Stimulated activated CD4-positive, alpha-beta T cell treated with anti-CD3 and anti-CD28 coated beads, Interleukin-1b, Interleukin-23, amount 100 ng/mL, for 48 hours (primary cell): ENCODE measurements at places on chromosomes 3 and 15.
A peak's percentile ranks its signal among the peaks of the same experiment; 100 is the strongest.

- no peak for DNase-seq
These were observed 410.5 kb downstream of the UNC13C start for GRCh38 chr15:54388746-54389145.

- no peak for DNase-seq
These were observed 12.7 kb upstream of the ZNF609 start for GRCh38 chr15:64447536-64448315.

DNA sequence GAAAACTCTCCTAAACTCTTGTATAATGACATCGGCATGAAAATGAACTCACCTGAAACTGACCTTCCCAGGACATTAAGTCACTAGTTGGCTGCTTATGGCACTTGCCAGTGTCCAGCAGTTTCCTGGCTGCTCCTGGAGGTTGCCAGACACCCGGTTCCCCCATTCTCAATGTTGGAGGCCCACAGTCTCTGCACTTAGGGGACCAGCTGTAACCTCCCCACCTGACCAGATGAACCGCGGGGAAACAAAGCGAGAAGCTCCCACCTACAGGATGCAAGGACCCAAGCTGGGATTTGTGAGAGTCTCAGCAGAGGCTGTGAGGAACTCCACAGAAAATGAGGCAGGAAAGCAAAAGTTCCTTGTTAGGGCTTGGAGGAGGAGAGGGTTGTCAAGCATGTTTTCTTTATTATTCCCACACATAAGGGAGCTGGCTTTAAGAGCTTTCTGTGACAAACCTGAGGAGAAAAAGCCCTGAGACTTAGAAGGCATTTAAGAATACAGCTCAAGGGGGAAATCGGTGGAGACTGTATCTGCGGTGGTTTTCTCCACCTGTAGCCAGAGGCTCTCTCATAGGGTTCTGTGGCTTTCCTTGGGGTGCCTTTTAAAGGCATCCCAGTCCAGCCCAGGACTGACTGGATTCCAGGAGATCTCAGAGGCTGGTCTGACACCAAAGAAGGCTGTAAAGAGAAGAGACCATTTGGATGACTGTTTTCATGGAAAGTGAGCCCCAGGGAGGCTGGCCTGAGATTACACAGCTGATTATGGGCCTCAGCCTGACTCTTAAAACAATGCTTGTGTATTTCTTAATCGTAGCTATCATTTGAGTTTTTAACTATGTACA lies 4.6 kb downstream of the TPM1 start:
- DNase-seq: no peak

DNA sequence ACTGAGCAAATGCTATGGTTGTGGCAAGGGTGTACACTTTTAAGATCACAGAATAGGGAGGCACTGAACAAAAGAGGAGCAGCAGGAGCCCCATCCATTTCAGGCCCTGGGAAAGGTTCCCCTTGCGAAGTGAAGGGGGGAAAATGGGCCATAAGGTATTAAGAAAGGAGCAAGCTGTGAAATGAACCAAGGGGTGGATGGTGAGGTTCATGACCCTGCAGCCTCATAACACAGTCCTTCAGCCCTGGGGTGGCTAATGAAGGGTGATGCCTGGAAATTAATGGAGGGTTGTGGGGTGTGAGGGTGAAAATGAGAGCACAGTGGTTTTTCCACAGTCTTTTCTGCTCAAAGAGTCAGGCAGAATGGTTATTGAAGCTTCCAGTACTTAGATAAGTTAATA lies 150.1 kb downstream of the PDZRN3 start:
- no peak for DNase-seq

- DNase-seq: no peak
These were observed 114.6 kb downstream of the CCNL1 start for GRCh38 chr3:157045238-157045850.

DNA sequence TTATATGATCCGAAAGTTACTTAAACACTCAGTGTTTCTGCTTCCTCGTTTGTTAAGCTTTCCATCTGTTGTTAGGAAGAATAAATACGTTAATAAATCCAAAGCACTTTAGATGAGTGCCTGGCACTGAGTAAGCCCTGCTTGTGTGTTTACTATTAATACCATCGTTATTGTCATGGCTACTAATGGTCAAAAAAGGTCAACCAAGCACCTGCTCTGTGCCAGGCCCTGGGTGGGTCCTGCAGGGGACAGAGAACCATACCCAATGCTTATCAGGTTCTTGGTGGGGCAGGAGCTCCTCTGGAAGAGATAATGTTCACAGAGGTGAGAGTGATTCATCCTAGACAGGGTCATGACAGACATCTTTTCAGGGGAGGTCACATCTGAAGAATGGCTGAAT lies 39.9 kb downstream of the GALNT15 start:
- no peak for DNase-seq

GRCh38 chr3:113626503-113627371 lies 69.7 kb downstream of the USF3 start:
- peak; percentile 4 for DNase-seq

DNA sequence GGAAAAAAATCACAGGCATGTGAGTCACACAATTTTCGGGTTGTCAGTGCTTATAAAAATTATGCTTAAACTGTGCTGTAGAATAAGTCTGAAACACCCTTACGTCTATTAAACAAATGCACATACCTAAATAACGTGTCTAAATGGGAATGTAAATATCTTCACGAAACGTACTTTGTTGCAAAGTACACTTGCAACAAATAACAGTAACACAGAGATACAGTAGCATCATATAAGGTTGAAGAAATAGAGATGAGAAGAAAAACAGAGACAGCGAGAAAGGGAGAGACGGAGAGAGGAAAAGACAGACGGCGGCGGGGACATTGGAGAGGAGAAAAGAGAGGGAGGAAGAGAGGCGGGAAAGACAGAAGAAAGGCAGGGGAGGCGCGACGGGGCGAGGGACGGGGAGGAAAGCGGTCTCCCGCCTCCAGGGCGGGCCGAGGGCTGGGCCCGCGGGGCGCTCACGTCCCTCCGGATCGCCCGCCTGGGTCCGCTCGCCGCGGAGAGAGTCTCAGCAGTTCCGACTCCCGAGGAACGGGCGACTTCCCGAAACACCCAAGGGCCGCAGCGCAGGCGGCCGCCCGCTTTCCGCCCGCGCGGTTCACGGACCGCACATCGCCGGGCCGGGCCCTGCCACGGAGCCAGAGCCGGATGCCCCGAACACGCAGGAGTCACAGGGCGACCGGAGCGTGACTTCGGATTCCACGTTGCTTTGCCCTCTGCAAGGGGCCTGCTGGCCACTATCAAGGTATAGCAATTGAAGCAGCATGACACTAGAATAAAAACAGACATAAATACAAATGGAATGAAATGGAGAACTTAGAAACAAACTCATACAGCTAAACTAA lies 153.4 kb downstream of the LMLN start:
- no peak for DNase-seq

- DNase-seq: no peak
These were observed 146.3 kb downstream of the PLCL2 start for GRCh38 chr3:17030956-17031652.

DNA sequence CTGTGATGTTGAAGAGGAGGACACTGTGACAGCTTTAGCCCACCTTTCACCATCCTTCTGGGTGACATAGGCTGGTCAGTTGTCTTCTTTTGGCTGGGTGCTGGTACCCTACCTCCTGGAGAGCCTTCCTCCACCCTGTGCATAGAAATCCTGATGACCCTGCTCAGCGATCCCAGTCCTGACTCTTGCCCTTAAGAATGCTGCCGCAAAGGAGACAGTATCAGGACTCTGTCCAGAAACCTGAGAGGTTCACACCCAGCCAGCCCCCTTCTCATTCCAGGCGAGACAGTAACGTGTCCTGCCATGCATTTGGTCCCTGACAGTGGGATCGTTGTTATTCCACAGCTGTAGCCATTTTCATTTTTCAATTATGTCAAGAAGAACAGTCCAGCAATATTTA lies 312.8 kb upstream of the CHRM5 start:
- DNase-seq: no peak

GRCh38 chr15:62306851-62307504 lies 141.9 kb upstream of the C2CD4B start:
- DNase-seq: peak; percentile 4

DNA sequence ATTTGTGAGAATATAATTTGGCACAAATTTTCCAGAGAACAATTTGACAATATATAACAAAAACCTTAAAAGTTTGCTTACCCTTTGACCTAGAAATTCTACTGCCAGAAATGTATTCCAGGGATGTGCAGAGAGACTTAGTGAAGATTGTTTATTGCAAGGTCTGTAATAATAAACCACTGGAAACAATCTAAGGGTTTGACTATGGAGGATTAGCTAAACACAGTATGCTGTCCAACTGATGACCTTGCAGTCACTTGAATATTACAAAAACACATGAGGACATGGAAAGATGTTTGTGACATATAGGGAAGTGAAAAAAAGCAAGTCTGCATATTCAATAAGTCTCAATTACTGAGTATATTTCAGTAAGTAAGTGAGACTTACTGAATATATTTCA lies 48.1 kb upstream of the CDV3 start:
- DNase-seq: no peak

DNA sequence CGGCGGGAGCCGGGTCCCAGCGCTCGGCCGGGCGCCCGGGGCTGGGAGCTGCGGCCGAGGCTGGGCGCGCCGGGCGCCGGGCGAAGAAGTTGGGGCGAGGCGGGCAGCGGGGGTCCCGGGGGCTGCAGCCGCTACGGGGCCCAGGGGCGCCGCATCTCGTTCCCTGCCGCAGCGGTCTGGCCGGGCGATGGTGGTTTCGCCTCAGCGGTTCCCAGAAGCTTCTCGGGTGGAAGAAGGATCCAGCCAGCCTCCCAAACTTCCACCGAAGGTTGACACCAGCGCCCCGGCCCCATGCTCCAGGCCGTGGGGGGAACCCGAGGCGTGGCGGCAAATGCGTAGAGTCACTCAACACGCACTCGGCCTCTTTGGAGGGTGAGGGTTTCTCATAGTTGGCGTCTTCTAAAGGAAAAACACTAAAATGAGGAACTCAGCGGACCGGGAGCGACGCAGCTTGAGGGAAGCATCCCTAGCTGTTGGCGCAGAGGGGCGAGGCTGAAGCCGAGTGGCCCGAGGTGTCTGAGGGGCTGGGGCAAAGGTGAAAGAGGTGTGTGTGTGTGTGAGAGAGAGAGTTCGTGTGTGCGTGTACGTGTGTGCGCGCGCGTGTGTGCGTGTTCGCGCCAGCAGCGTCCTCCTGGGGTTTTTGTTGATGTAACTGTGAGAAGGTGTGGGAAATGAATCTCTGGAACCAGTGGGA lies 940 bp downstream of the BOC start:
- DNase-seq: no peak

DNA sequence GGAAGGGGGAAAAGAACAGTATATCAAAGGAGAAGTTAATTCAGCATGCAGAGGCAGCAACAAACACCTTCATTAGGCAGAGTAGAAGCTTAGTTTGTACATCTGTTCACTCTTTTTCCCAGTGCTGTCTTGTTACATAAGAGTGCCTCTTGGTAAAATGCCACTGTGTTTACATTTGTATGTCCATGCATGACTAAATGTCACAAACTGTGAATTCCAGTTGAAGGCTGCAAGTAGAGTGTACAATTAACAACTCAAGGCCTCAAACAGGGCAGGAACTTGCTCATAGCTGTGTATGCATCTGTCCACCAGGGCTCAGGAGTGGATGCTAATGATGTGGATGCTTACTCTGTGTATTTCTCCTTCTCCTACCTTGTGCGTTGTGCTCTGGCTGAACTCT lies 214.2 kb upstream of the TPM1 start:
- DNase-seq: no peak

- peak; percentile 28 for DNase-seq
These were observed 65.1 kb downstream of the HMCES start for GRCh38 chr3:129343643-129344360.

DNA sequence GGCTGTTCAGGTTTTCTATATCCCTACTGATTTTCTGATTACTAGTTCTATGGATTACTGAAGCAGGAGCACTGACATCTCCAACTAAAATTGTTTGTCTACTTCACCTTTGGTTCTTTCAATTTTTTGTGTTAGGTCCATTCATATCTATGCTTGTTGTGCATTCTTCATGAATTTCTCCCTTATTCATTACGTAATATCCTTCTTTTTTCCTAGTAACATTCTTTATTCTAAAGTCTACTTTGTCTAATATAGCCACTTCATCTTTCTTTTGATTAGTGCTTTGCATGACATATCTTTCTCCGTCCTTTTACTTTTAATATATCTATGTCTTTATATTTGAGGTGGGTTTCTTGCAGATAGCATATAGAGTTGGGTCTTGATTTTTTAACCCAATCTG lies 116.3 kb upstream of the BHLHE40 start:
- DNase-seq: no peak

- DNase-seq: no peak
These were observed 73.1 kb downstream of the ATP2B2 start for GRCh38 chr3:10432156-10432845.

- DNase-seq: no peak
These were observed 48.7 kb upstream of the CMSS1 start for GRCh38 chr3:99768808-99769501.

DNA sequence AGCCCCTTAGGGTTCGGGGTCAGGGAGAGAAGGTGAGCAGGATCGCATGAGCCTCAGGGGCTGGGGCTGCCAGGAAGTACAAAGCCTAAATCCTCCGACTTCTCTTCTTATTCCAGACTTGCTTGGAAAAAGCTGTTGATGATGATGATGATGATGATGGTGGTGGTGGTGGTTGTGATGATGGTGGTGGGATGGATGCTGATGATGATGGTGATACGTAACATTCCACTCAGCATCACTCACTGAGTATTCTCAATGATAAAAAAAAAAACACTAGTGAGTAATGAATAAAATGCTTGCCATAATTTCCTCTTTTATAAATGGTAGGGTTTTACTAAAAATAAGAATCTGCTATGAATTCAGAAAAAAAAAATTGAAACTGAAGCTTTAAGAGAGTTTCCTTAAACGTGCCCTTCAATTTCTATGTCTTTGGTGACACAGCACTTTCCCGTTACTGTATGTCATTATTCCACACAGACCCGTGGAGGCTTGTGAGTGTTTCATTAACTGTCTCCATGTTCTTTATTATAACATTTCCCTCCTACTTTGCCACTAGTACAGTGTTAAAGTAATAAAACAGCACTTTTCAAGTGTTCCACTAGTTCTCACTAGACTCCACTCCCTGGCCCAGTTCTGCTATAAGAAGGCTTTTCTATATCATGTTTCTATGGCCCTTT lies 5.4 kb upstream of the ACAN start:
- no peak for DNase-seq

DNA sequence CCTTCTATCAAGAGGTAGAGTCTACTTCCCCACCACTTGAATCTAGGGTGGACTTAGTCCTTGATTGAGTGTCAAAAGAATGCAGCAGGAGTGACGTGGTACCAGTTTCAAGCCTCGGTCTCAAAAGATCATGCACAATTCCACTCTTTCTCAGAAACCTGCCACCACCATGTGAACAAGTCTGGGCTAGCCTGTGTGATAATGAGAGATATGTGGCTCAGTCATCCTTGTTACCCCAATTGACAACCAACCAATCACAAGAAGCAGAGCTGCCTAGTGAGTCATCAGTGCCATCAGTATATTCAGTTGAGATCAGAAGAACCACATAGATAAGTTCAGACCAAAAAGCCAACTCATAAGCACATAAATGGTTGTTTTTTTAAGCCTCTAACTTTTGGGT lies 374.5 kb downstream of the IL20RB start:
- DNase-seq: no peak
